ENCODE measurements at places on chromosomes 13 and 19. TPM values are rescaled to one million over a fixed set of nuclear protein-coding genes. Genes with fewer than 3 reads are reported as not detected.

- H3K27me3 ChIP-seq: no peaks in the 10 kb centered on the region
- no peak overlapping the region for H3K27ac ChIP-seq
- H3K36me3 ChIP-seq: no peaks in the 10 kb centered on the region
- no peak overlapping the region for H3K4me3 ChIP-seq
- H3K4me1 ChIP-seq: no peaks in the 10 kb centered on the region
- DNase-seq: no peak
Observed at GRCh38 chr13:49346460-49346859, 97.4 kb downstream of the CAB39L start.

GRCh38 chr19:50482271-50482855 lies 5.7 kb upstream of the GARIN5A start:
- no peak for DNase-seq
- no peaks in the 10 kb centered on the region for H3K27me3 ChIP-seq
- H3K27ac ChIP-seq: no peak overlapping the region

GRCh38 chr13:113819731-113820715 lies 43.9 kb downstream of the GAS6 start:
- DNase-seq: no peak
- H3K4me1 ChIP-seq: peaks cover 18% of the 10 kb centered on the region
- H3K27ac ChIP-seq: no peak overlapping the region
- no peaks in the 10 kb centered on the region for H3K27me3 ChIP-seq

DNA sequence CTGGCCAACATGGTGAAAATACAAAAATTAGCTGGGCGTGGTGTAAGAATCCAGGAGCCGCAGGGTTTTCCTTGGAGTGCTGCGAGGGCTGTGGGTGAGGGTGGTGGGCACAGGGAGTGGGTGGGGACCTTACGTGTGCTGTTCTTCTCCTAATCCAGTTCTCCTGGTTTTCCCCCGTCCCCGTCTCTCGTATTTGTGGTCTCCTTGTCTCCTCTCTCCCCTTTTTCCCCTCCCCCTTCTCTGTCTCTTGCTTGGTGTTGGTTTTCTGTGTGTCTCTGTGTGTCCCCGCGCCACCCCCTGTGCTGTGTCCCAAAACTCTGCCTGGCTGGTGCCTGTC lies 1.7 kb downstream of the SELENOW start:
- H3K27ac ChIP-seq: peak overlapping the region; percentile 71
- peaks cover 30% of the 10 kb centered on the region for H3K4me1 ChIP-seq
- peak overlapping the region; percentile 97 for H3K4me3 ChIP-seq

The SMIM17 gene
- 0.31 TPM for total RNA-seq

The SACS gene
- 32.4 TPM for total RNA-seq
